ENCODE measurements at places on chromosomes 16 and 17.
A peak's percentile ranks its signal among the peaks of the same experiment; 100 is the strongest.

- peak; percentile 80 for DNase-seq
Measured at GRCh38 chr17:410543-411401, 58.2 kb upstream of the RPH3AL start.

- DNase-seq: peak; percentile 90
Measured at GRCh38 chr16:4474192-4474961, at the start of gene NMRAL1. Gene NMRAL1, minus strand, starts transcription at chr16:4474625. Its CDS starts 493 bp downstream, at chr16:4474132.

DNA sequence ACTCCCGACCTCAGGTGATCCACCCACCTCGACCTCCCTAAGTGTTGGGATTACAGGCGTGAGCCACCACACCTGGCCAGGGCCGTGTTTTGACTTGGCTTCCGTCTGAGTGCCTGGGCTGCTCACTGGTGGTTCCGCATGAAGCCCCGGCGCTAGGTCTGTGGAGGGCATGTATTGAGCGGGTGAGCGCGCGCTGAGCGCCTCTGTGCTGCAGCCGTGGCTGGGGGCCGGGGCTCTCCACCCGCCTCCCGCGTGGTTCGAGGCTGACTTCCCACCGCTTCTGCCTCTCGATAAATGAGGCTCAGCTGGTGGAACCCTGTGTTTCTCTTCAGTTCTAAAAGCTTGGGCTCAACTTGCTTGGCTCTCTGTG lies 38.9 kb upstream of the ATP2A3 start:
- no peak for DNase-seq

DNA sequence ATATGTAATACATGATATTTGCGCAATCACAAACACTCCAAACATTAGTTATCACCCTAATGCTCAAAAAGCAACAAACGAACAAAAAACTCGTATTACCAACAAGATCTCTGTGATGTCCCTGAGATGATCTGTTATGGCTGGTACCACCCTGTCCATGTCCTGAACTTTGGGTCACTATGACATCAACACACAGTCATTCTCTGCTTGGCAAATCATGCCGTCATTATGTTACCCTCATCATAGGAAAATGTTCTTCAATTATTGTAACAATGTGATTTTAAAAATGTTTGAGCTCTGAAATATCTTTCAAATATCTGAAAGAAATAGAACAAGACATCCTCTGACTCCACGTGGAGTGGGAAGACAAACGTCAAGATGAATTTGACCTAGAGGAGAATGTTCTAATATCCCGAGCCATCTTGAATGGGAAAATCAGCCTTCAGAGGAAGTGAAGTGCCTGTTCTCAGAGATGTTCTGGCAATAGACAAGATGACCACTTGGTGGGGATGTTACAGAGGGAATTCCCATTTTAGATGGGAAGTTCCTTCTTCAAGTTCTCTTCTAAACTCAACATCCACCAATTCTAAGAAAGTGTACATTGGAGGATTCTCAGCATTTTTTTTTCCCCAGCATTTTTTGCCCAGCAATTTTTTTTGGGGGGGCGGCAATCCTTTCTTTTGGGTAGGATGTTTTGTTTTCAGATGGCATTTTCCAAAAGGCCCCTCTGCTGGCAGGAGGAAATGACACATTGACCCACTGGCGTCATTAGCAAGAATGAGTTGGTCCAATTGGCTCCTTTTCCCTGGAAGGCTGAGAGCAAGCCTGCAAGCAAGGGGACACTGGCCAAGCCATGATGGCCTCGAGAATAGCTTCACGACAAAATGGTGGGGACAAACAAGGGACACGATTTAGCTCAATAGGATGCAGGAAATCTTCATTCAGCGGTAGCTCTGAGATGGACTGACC lies 3.7 kb upstream of the HSD17B2 start:
- no peak for DNase-seq

DNA sequence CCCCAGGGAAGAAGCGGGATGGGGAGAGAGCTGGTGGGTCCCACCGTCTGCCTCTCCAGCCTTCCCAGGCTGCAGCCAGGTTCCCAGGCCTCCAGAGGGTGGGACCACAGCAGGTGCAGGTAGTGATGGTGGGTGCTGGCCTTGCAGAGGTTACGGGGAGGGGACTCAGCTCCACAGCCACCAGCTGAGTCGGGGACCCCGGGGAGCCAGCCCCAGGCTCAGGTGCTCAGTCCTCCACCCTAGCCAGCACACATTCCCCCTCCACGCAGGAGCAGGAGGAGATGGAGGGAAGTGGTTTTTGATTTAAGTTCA lies 5.0 kb downstream of the TP53I13 start:
- DNase-seq: no peak

- DNase-seq: no peak
Measured at GRCh38 chr17:50349243-50349600, 3.3 kb downstream of the XYLT2 start.

- no peak for DNase-seq
Measured at GRCh38 chr16:75957870-75958269, 231.6 kb upstream of the CPHXL start.

DNA sequence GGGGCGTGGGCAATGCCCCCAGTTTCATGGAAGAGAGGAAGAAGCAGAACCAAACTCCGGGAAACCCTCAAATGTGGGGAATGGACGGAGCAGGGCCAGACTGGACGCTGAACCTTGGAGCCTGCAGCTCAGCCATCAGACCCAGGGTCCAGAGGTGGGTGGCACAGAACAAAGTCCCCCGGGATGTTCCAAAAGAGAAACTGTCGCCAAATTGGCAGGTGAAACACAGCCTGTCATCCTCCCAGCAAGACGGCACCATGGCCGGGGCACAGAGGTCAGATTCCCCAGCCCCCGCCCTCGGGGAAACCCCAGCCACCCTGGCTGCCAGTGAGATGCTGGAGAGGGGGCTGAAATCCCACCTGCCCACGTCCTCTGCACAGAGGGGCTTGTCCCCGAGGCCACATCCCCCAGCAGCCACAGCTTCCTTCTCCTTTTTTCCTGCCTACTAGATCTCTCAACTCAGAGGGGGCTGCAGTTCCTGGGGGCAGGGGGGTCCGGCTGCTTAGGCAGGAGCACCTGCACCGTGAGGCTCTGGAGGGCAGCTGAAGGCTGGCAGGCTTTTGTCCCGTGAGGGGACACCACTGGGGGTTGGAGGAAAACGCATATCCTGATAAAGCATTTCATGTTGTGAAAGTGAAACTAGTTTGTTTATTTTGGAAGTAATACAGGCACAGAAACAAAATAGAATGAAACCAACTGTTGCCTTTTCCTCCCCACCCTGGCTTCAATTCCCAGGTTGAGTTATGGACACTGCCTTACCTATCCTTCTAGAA lies 1.2 kb upstream of the SECTM1 start:
- peak; percentile 28 for DNase-seq

- peak; percentile 80 for DNase-seq
Measured at GRCh38 chr17:6831661-6832263, at the start of gene TEKT1. Gene TEKT1, minus strand, starts transcription at chr17:6831729. Its CDS starts 1,353 bp downstream, at chr17:6830376.

- no peak for DNase-seq
Measured at GRCh38 chr16:28505489-28506137, 1.0 kb downstream of the IL27 start.
